ENCODE measurements at places on chromosomes 3 and 15.

DNA sequence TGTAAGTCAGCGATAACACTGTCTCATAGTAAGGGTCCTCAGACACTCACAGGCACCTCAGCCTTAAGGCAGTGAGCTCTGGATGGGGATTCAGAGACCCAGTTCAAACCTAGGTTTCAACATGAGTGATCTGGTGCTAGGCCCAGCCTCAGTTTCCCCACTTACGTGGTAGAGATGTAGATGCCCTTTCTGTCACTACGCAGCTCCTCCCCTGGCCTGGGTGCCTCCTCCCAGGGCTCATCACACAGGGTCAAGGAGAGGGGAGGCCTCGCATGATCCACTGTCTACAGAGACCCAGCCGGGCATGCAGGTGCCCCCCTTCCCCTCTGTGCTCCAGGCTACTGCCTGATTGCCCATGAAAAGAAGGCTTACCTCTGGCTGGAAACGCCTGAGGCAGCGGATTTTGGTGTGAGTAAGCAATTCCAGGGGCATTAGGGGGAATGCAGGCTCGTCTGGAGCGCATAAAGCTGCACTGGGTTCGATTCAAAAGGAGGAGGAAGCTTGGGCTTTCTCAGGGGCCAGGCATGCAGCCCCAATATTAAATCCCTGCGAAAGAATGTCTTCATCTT lies 69.8 kb upstream of the ANKRD34C start:
- peak; percentile 13 for DNase-seq

- DNase-seq = peak; percentile 62
These were observed 62.6 kb upstream of the SLC2A2 start for GRCh38 chr3:171088964-171089754.

DNA sequence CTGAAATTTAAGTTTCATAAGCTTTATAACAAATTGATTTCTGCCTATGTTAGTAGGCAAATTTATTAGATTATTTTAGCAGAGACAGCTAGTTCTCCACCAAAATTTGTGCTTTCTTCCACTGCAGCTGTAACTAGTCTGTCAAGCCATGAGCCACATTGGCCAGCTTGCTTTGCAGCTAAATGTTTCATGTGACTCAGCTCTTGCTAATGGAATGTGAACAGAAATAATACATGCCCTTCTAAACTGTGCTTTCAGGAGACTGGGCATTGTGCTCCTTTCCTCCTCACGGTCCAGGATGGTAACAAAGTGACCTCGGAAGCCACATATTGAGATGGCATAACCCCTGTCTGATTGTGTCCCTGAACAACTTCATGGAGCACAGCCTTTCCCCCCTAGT lies 51.3 kb upstream of the KPNA4 start:
- peak; percentile 43 for DNase-seq

DNA sequence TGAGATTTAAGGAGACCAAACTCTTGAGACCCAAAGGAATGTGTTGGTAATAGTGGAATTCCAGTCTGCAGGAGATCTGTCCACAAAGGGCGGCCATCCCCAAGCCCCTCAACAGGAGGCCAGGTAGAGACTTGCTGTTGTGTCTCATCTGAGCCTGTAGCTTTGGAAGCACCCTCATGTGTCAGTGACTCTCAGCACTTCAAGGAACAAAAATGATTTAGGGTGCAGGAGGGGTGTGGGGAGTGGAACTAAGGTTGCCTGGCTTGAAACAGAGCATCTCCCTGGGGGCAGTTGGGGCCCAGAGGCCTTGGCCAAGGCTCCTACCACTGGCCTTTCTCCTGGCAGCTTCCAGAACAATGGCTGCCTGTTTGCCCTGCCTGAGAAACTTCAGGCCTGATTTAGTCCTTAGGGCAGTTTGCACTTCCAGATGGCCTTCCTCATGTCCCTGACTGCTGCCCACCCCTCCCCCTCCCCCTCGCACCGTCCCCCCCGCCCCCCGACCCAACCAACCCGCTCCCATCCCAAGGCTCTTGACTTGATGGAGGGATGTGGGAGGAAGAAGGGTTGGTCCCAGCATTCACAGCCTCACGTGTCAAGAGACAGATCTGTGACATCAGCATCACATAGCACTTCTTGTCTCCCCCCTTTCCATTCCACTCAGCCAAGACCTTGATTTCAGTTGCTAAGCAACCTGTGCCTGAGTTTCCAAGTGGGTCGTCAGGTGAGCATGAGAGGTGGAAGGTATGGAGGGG lies 77.1 kb downstream of the CORO2B start:
- no peak for DNase-seq

- DNase-seq = no peak
These were observed 20.1 kb upstream of the TM2D3 start for GRCh38 chr15:101672298-101672697.

GRCh38 chr3:134899786-134900185 lies 104.7 kb downstream of the EPHB1 start:
- no peak for DNase-seq

- no peak for DNase-seq
These were observed 39.8 kb downstream of the PCSK6 start for GRCh38 chr15:101449471-101450402.

DNA sequence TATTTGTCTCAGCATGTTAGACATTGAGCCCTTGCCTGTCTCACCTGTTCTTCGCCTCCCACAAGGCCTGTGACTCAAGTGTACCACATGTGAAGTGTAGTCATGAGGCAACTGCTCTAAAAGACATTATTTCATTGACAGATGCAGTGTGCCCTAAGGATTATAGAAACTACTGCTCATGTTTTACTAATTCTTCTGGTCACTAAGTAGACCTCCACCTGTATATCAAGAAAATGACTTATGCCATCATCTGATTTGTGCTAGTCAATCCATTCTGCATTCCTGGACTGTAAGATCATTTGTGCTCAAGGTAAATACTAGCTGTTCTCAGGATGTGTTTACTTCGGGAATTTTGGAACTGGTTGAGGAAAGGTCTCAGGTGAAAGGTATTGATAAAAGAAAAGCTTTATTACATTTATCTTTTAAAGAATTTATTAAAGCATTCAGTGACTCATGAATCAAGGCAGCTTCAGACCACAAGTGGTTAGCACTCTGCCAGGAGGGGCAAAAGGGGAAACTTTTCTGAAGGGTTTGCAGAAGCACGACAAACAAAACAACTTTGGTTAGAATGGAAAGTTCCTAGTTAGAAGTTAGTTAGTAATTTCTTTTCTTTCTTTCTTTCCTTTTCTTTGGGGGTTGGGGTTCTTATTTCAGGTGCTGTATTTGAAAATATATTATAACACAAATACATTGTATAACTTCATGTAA lies 465.3 kb upstream of the CBLB start:
- peak; percentile 56 for DNase-seq

- no peak for DNase-seq
These were observed 10.9 kb downstream of the APH1B start for GRCh38 chr15:63288342-63288741.

DNA sequence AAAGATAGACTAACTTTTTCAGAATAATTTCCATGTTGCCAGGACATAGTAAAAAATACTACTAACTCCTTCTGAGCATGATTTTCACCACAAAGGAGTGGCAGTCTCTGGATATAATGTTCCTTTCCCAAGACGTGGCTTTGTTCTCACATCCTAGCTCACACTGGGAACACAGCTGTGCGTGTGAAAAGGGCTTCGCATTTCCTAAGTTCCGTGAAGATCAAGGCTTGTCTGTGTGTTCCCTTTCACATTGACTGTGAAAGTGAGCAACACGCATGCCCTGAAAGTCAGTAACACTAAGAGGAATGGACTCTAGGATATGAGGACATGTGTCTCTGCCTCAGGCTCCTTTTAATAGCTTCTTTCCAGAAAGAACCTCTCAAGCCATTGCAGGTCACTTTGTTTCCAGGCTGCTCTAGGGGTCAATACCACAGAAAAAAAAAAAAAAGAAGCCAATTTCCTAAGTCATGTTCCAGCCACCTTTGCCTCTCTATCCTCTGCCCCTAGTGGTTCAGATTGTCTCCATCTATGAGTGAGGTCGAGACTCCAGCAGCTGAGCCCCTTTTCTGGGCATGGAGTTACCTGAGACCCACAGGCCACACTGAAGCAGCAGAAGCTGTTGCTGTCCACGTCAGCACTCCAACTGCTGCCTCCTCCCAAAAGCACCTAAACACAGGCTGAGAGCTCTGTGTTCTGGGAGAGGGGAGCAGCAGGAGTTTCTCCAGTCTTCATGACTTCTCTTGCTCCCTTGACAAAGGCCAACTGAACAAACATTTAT lies 355.9 kb downstream of the RSL24D1 start:
- DNase-seq = no peak

GRCh38 chr3:122301063-122301462 lies 24.0 kb upstream of the CSTA start:
- DNase-seq = no peak

- no peak for DNase-seq
These were observed 48.9 kb downstream of the CYP11A1 start for GRCh38 chr15:74318376-74319137.

- no peak for DNase-seq
These were observed 452.1 kb downstream of the RAP2B start for GRCh38 chr3:153614140-153614539.

DNA sequence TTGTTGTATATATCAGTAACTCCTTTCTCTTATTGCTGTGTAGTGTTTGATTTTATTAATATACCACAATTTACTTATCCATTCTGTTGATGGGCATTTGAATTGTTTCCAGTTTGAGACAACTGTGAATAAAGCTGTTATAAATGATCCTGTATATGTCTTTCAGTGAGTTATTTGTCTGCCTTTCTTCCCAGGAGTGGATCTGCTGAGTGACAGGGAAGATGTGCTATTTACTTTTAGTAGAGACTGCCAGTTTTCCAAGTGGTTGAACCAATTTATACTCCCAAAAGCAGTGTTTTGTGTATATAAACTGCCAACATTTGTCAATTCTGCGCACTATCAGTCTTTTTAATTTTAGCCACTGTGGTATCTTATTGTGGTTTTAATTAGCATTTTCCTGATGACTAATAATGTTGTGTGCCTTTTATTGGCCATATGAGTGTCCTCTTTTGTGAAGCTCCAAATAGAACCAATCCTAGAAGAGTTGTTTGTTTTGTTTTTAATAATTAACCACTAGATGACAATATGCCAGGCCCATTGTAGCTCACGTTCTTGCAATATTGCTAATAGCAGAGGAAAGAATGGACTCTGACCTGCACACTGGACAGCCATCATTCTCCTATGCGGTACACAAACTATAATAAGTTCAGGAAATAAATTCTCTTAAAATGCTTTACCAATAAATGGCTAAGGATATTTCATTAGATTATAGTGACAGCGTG lies 25.3 kb downstream of the TRANK1 start:
- no peak for DNase-seq
